ENCODE measurements at places on chromosomes 7 and 10.

DNA sequence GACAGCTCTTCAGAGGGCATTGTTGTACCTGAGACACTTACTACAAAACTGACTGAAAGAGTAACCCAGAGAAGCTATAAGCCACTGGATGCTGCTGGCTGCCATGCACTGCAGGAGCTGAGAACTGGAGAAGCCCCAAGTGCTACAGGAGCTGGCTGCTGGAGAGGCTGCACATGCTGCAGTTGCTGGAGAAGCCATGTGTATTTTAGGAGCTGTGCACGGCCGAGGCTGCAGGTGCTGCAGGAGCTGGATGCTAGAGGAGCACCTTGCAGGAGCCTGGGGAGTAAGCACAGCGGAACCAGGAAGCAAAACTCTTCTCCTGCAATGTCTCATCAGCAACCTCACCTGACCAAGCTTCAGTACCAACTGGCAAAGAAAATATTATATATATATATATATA lies 45.5 kb downstream of the STEAP1B start:
- no peak for DNase-seq

GRCh38 chr7:135757719-135758411 lies 9.3 kb upstream of the FAM180A start:
- no peak for DNase-seq

DNA sequence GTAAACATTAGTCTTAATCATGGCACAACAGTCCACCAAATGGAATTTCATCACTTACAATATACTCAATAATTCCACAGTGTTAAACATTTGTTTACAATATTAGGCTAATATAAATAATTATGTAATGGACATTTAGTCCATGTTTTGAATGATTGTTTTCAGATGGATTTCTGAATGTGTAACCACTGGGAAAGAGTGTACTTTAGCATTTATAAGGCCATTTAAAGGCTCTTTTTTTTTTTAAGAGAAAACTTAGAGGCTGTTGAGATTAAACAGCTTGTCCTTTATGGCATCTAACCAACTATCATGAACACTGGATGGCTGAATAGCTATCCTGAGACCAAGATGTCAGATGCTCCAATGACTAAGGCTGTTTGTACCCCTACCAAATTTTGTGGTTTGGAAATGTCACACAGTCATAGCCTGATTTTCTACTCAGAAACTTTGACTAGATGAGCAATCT lies 248.3 kb upstream of the GLI3 start:
- DNase-seq: no peak

DNA sequence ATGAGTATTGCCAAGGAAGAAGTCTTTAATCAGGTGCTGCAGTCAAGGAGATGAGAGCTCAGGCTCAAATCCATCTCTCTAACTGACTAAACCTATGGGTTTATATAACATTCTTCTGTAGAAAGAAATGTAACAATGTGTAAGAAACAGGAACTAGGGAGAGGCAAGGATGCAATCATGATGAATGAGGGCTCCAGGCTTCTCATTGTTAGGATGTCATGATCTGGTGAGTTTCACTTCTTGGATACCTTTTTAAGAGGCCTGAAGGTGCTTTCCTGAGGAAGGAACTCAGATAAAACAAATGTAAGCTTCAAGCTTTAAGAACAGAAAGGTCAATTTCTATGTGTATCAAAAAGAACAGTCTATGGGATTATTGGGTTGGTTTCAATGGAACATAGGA lies 30.8 kb upstream of the SCIN start:
- no peak for DNase-seq

GRCh38 chr7:96359876-96360275 lies 38.0 kb upstream of the SLC25A13 start:
- DNase-seq: no peak

GRCh38 chr7:110775046-110775445 lies 315.9 kb upstream of the LRRN3 start:
- no peak for DNase-seq

DNA sequence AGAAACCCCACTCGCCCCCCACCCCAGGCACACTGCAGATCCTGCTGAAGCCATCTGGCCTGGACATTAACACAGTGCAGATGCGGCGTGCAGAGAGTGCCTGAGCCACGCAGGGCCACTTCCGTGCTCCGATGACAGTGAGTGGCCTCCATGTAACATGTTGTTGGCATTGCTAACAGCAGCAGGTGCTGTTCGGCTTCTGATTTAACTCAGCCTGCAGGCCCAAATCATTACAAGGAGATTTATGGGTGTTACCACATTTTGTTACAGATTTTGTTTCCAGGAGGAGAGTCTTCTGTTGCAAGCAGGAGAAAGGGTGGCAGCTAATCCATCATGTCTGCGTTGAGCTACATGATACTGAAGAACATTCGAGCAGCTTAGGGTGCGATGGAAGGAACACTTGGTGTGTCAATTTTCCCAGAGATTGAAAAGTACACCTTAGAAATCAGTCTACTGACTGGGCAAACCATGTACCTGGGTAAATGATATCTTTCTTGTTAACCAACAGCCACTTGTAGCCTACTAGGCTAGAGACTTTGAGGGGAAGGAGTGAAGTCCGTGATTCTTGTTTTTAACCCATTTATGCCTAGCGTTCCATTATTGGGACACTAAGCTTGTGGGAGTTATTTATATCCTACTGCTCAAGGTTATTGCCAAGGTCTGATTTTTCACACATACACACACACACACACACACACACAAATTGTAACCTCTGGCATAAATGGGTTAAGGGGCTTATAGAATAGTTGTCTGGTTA lies 90.0 kb downstream of the JCAD start:
- DNase-seq: no peak

DNA sequence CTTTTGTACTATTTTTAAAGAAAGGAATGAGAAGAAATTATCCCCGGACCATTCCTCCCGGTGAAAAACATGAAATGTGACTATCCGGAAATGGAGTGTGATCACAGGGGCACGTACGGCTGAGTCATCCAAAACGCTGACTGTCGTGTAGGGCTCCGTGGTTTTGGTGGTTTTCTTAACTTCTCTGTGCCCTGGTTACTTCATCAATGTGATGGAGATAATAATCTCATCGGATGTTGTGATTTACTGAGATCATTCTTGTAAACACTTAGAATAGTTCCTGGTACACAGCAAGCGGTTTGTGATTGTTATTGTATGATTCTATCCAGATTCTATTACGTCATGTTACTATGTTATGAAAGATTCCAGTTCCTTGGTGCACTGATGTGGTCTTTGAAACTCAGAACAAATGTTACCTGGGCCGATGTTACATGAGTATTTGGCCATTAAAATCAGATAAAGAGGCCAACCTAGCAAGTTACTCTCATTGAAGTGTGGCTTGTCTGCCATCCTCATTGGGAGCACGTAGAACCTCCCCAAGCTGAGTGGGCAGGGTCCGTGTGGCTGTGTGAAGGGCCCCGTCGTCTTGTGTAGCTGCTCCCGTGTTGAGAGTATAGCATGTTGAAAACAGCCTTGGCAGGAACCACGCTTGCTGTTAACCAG lies 99.5 kb downstream of the CAMK1D start:
- peak; percentile 49 for DNase-seq

- no peak for DNase-seq
Measured at GRCh38 chr10:70761031-70761601, 24.1 kb downstream of the TBATA start.

- no peak for DNase-seq
Measured at GRCh38 chr7:2804227-2804763, 39.8 kb downstream of the GNA12 start.

- DNase-seq: no peak
Measured at GRCh38 chr7:95427166-95427565, 7.7 kb downstream of the PON2 start.

- no peak for DNase-seq
Measured at GRCh38 chr7:8343556-8343955, 81.6 kb upstream of the ICA1 start.

GRCh38 chr10:6838118-6838517 lies 258.0 kb upstream of the PRKCQ start:
- DNase-seq: no peak

DNA sequence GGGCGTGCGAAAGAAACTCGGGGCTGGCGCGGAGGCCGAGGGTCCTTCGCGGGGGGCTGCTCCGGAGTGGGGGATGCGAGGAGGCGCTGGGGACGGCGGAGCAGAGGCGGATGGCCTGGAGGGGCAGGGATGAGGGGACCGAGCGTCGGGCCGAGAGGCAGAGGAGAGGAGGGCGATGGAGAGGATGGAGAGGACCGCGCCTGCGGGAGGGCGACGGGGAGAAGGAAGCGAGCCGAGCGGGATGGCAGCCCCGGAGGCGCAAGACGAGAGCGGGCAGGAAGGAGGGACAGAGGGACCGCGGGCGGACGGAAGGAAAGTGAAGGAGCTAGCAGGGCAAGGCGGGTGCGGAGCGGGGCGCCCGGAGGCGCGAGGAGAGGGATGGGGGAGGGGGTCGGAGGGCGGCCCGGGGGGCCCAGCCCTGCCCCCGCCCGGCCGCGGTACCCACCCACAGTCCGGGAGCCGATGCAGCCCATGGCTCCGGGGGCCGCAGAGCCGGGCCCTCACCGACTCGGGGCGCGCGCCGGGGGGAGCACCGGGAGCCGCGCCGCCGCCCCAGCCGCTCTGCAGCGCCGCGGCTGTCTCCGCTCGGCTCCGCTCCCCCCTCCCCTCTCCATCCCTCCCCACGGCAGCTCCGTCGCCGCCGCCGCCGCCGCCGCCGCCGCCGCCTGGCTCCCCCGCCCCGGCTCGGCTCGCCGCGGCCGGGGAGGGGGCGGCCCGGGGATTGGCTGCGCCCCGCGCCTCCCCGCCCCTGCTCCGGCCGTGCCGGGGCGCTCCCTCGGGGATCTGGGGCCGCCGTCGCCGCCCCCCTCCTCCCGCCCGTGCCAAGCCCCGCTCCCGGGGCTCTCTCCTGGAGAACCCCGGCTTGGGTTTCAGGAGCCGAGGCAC lies at the start of gene FAM131B:
TSS of gene FAM131B (minus strand) at position 583 of the 885 bp plus-strand sequence. CDS start at position 473, 110 bp downstream.
- DNase-seq: no peak

DNA sequence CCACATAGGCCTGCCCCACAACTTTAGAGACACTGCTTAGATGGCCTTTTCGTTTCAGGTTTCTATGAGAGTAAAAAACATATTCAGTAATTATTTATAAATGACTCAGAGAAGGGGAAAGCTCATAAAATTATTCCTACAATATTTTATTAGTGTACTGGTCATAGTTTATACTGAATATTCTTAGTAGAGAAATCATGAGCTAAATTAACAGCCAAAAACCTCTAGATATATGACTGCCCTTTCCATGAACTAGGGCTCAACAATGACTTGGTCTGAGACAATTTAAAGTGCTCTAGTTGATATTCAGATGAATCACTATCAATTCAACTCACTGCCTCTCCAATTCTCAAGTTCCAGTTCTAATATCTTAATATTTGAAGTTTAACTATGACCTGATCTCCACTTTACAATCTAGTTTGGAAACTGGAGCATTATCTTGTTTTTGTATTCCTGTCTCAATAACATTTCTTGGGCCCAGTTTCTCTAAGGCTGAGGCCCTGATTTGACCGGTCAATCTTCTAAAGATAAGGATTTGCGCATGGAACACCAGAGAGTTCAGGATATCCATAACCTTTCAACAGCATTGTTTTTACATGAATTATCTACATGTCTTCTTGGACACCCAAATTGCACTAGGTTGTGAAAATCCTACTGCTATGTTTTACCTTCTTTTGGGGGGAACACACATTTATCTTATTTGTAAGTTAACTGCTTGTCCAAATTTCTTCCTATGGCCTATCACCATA lies 141.6 kb downstream of the DGKB start:
- no peak for DNase-seq

- no peak for DNase-seq
Measured at GRCh38 chr7:142487124-142487523, 229.3 kb upstream of the PRSS58 start.

- no peak for DNase-seq
Measured at GRCh38 chr10:10233229-10233628, 784.4 kb upstream of the CELF2 start.

GRCh38 chr7:140677496-140677895 lies 4.8 kb downstream of the ADCK2 start:
- DNase-seq: no peak

DNA sequence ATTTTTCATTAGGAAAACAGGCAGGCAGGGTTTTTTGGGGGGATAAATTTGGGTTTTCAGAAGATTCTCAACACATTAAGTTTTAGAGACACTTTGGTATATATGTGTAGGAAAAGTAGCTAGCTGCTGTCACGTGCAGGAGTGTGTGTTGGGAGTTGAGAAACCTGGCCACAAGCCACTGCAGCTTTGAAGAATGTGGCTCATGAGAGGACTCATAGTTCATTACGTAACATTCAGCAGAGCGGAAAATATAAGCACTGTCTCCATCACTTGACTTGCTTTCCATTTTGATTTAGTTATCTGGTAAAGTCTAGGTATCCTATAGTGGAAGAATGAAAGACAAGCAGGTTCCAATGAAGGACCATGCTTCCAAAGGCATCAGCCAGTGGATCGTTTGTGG lies 31.2 kb downstream of the SMNDC1 start:
- no peak for DNase-seq

- no peak for DNase-seq
Measured at GRCh38 chr7:119545118-119545517, 727.9 kb upstream of the KCND2 start.

DNA sequence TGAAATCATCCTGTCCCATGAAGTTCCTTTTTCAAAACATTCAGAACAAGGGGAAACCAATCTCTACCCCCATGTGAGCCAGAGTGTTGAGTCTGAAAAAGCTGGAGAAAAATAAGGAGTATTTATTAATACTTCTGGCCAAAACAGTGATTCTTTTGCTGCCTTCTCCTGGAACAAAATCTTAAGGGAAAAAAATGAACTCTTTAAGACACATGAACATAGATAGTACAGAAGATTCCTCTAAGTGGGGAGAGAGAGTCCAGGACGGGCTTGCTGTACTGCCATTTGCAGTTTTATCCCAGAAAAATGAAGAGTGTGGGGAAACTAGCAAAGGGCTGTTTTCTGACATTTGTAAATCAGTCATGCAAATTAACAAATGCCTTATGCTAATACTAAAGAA lies 173.4 kb upstream of the CELF2 start:
- DNase-seq: no peak
